ENCODE measurements at places on chromosomes 11 and 22.

- no peak for DNase-seq
Measured at GRCh38 chr11:47538741-47539565, 14.0 kb downstream of the CELF1 start.

DNA sequence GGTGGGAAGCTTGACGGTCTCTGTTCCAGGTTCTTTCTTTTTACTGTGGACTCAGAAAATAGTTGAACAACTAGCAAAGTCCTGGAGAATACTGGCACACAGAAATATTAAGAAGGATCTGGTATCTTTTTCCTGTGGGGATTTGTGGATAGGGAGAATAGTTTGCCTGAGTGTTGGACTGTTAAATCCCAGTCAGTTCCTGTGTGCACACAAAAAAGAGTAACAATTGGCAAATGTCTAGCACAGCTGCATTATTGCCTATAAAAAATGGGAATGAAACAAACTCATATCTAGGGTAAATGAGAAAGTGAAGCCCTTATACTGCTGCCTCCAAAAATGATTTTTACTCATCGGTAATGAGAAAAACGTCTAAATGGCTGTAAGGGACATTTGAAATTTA, 828.2 kb downstream of the JRKL start:
- DNase-seq = no peak

GRCh38 chr11:94588366-94588942, 21.3 kb downstream of the PIWIL4 start:
- DNase-seq = no peak

GRCh38 chr22:43540529-43540923, 128.7 kb downstream of the MPPED1 start:
- DNase-seq = no peak

DNA sequence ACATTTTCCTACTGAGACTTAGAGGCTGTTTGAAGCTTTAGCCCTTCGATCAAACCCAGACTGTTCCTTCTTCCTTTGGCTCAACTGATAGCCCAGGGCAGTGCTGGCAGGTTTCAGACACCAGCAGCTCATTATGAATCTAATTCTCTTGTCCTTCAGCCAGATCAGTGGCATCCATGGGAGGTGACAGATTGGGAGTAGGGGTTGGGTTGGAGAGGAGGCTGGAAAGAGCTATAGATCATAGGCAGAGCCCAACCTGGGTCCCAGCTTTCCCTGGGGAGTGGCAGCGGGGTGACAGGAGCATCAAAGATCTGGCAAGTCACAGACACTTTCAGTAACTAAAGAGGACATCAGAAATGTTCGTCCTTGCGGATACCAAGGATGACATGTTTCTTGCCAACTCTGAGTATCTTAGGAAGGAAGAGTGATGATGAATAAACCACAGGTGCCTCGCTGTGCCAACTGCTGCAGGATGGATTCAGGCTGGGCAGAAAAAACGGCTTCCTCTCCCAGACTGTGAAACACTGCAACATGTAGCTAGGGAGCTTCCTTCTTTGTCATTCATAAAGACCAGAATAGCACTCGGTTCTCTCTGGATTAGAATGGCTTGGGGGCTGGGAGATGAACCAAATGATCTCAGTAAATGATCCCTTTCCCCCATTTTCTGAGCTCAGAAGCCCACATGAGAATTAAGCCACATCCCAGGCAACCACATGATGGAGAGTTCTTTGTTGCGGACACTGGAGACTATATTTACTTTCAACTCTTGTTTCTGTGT, 19.1 kb downstream of the ABCC8 start:
- no peak for DNase-seq

DNA sequence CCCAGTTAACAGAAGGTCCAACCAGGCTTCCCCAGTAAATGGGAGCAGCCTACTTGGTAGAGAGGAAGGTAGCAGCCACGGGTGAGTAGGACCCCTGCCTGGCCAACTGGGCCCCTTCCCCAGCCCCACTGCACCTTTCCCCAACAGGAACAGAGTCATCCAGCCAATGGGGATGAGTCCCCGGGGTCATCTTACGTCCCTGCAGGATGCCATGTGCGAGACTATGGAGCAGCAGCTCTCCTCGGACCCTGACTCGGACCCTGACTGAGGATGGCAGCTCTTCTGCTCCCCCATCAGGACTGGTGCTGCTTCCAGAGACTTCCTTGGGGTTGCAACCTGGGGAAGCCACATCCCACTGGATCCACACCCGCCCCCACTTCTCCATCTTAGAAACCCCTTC, 6.6 kb downstream of the RIC8A start:
- DNase-seq = no peak

- no peak for DNase-seq
Measured at GRCh38 chr11:74371269-74372052, 26.8 kb downstream of the PGM2L1 start.

DNA sequence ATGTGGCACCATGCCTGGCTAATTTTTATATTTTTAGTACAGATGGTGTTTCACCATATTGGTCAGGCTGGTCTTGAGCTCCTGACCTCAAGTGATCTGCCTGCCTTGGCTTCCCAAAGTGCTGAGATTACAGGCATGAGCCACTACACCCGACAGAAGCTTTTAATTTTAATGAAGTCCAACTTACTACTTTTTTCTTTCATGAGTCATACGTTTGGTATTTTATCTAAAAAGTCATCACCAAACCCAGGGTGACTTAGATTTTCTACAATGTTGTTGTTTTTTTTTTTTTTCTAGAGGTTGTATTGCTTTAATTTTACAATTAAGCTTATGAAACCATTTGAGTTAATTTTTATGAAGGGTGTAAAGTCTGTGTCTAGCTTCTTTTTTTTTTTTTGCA, 34.9 kb downstream of the JRKL start:
- DNase-seq = no peak

GRCh38 chr11:36713715-36714114, 115.7 kb upstream of the RAG2 start:
- no peak for DNase-seq

DNA sequence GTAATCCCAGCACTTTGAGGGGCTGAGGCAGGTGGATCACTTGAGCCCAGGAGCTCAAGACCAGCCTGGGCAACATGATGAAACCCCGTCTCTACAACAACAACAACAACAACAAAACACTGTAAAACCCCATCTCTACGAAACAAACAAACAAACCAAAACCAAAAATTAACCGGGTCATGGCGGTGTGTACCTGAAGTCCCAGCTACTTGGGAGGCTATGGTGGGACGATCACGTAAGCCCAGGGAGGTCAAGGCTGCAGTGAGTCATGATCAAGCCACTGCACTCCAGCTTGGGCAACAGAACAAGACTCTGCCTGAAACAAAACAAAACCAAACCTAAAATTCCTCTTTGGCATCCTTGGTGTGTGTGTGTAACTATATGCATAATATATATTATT, 7.0 kb upstream of the POLA2 start:
- no peak for DNase-seq

DNA sequence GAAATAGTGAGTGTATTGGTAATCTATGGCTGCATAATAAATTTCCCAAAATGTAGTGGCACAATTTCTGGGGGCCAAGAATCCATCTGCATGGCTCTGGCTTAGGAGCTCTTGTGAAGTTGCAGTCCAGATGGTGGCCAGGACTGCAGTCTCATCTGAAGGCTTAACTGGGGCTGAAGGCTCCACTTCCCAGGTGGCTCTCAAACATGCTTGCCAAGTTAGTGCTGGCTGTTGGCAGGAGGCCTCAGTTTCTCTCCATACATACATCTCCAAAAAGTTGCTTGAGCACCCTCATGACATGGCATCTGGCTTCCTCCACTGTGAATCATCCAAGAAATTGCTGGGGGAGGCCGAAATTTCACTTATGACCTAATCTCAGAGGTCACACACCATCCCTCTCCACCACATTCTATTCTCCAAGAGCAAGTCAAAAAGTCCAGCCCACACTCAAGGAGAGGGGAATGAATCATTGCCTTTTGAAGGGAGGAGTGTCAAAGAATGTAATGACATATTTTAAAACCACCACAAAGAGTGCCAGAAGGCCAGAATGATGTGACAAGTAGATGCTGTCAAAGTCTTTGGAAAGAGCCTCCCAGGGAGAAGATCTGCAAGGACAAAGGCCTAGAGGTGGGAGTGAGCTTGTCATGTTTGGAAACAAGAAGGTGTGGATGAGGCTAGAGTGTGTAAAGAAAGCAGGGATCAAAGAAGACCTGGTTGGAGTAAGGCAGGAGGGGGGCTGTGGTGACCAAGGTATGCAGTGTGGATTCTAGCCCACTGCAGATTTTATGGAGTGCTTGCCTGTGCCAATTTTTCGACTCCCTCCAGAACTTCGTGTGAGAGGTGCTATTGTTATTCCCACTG, 566.2 kb downstream of the MIAT start:
- peak; percentile 62 for DNase-seq

DNA sequence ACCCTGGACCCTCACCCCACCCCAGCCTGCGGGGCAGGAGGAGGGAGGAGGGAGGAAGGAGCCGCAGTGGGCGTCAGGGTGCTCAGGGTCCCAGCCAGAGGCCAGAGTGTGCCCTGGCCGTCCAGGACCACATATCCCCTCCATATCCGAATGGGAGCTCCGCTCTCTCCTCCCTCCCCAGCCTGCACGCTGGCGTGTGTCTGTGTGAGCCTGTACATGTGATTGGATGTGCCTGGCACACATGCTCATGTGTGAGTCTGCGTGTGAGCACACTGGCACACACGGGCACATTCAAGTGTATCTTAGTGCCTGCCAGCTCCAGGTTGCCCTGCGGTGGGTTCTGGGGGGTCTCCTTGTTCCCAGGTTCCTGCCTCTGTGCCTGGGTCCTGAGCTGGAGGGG, 8.1 kb downstream of the TSSC4 start:
- DNase-seq = no peak

- DNase-seq = no peak
Measured at GRCh38 chr11:69911310-69912160, 92.3 kb upstream of the FGF3 start.

DNA sequence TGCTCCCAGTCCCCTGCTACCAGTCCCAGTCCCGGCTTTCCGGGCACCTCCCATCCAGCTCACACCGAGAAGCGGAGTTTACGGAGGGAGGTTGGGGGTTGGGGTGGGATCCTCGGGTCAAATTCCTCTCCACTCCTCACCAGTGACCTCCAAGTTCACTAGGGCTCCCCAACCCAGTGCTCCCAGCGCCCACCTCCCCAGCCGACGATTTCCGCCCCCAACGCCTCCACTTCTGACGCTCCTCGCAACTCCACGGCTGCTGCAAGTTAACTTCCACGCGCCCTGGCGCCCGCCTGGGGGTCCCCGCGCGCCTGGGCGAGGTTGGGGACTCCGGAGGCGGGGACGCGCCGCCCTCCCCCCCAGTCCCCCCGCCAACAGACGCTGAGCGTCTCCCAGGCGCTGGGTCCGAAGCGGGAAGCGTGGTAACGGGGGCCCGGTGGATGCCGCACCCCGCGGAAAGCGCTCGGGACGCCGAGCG, 526 bp downstream of the TPST2 start:
- DNase-seq = peak; percentile 23

- DNase-seq = no peak
Measured at GRCh38 chr11:83990160-83990733, 704.1 kb upstream of the CCDC90B start.

DNA sequence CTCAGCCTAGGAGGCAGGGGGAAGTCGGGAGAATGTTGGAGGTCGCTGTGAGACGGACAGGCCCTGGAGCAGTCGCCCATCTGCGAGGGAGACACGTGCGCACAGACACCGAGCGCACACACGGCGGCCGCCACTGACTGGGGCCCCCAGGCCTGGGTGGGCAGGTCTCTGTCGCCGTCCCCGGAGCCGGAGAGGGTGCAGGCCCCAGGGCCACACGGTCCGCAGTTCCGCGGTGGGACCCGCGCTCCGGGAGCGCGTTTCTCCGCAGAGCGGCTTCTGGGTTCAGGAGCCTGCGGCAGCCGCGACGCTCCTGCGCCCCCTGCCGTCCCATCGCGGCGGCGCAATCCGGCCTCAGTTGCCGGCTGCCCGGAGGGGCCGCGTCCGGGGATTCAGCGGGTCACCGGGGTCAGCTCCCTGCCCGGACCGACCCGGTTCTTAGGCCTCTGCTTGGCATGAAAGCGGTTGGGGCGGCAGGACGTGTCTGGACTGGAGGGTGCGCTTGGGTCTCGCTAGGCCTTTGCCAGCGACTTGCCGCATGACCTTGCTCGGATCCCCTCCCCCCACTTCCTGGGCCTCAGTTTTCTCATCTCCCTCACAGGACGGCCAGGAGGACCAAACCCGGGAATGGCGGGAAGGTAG, 31.2 kb downstream of the PDE2A start:
- DNase-seq = peak; percentile 73

- DNase-seq = no peak
Measured at GRCh38 chr11:79013509-79013908, 427.3 kb downstream of the TENM4 start.

- peak; percentile 53 for DNase-seq
Measured at GRCh38 chr11:43576320-43576802, 104.2 kb upstream of the HSD17B12 start.

DNA sequence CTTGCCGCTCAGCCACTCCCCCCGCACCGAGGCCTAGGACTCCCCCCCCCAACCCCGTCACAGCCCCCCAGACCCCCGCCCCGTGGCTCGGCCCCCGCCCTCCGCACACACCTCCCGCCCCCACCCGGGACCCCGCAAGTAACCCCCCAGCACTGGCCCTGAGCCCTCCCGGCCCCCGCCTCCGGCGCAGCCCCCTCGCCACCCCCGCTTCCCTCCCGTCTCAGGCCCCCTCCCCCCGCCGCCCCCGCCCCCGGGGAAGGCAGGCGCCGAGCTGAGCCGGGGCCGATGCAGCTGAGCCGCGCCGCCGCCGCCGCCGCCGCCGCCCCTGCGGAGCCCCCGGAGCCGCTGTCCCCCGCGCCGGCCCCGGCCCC, 1.5 kb downstream of the SHANK3 start:
- DNase-seq = no peak

DNA sequence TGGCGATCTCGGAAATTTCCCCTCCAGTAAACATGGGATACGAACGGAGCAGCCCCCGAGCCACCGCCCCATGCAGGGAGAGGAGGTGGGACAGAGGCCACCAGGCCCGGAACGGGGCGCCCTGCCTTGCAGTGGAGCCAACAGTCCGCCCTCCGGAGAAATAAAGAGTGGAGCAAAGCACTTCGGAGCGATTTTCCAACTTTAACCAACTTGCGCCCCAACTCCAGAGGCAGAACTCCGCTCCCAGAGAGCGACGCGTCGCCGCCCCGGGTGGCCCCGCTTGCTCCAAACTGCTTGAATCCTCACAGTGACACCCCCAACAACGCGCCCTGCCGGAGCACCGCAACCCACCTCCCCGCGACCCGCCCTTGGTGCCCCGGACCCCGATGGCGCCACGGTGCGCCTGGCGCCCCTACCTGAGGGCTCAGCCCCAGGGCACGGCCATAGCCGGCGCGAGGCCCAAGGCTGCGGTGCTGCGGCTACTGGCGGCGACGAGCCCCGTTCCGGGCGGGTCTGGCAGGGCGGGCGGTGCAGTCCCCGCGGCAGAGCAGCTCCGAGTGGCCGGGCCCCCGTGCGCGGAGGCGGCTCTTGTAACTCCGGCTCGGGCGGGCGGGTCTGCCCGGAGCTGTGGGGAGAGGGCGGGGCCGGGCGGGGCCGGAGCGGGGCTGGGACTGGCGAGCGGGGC, at the start of gene AHNAK:
Gene AHNAK (minus strand): TSS at position 563 of the 685 bp plus-strand sequence. CDS start 10,708 bp downstream, outside the sequence.
- peak; percentile 84 for DNase-seq

DNA sequence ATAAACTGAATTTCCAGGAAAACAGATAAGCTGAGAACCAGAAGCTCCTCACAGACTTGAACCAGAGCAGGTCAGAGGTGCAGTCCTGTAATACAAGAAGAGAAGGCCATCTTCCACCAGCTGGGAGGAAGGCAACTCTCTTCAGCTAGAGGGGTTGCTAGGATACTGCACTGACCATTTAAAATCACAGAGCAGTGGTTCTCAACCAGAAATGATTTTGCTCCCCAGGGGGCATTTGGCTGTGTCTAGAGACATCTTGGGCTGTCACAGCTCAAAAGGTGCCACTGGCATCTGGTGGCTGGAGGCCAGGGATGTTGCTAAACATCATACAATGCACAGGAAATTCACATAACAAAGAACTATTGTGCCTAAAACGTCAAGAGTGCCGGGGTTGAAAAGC, 17.2 kb downstream of the OPCML start:
- DNase-seq = no peak

- DNase-seq = no peak
Measured at GRCh38 chr11:47948137-47948536, 32.2 kb upstream of the PTPRJ start.
